ENCODE measurements at places on chromosomes 13 and 19.
A peak's percentile ranks its signal among the peaks of the same experiment; 100 is the strongest.

- no peak for DNase-seq
Observed at GRCh38 chr13:81021284-81021840, 680.4 kb upstream of the SPRY2 start.

DNA sequence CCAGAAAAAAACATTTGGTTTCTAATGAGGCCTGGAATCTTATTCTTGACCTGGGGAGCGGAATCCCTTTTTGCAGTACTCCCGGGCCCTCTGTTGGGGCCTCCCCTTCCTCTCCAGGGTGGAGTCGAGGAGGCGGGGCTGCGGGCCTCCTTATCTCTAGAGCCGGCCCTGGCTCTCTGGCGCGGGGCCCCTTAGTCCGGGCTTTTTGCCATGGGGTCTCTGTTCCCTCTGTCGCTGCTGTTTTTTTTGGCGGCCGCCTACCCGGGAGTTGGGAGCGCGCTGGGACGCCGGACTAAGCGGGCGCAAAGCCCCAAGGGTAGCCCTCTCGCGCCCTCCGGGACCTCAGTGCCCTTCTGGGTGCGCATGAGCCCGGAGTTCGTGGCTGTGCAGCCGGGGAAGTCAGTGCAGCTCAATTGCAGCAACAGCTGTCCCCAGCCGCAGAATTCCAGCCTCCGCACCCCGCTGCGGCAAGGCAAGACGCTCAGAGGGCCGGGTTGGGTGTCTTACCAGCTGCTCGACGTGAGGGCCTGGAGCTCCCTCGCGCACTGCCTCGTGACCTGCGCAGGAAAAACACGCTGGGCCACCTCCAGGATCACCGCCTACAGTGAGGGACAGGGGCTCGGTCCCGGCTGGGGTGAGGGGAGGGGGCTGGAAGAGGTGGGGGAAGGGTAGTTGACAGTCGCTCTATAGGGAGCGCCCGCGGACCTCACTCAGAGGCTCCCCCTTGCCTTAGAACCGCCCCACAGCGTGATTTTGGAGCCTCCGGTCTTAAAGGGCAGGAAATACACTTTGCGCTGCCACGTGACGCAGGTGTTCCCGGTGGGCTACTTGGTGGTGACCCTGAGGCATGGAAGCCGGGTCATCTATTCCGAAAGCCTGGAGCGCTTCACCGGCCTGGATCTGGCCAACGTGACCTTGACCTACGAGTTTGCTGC, at the start of gene ICAM4:
ICAM4 (plus strand) TSS at position 153 of the 935 bp plus-strand sequence; CDS start at position 211, 58 bp downstream.
- peak; percentile 53 for DNase-seq

GRCh38 chr13:50693727-50694126, 149.8 kb downstream of the DLEU7 start:
- no peak for DNase-seq

- no peak for DNase-seq
Observed at GRCh38 chr19:58183817-58184215, 955 bp downstream of the ZNF274 start.

DNA sequence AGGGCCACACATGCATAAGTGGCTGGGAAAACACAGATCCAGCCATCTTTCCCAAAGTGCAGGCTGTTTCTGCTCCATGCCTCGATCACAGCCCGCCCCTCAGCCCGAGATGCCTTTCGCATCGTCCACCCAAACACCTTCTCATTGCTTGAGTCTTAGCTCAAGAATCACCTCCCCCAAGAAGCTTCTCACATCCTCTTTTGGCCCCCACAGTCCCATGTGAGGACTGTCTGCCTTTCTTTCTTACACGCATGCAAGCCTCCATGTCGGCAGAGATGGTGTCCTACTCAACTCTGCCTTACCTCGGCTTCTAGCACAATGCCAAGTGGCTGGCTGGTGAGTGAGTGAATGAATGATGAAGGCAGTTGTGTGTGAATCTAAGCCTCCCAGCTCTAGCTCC, 18.1 kb upstream of the GSX1 start:
- no peak for DNase-seq

GRCh38 chr19:38838208-38838985, 6.8 kb upstream of the ECH1 start:
- peak; percentile 63 for DNase-seq

- DNase-seq: peak; percentile 64
Observed at GRCh38 chr19:35040826-35041547, 534 bp upstream of the HPN start.

GRCh38 chr13:110418944-110419343, 111.9 kb downstream of the COL4A2 start:
- no peak for DNase-seq

GRCh38 chr13:24127116-24127631, 33.3 kb upstream of the SPATA13 start:
- no peak for DNase-seq

- DNase-seq: no peak
Observed at GRCh38 chr13:114106991-114107685, 25.3 kb downstream of the RASA3 start.
